Adrenal gland (tissue), 19 donors: ENCODE measurements at places on chromosomes 5 and 9. TPM values are rescaled to one million over a fixed set of nuclear protein-coding genes. Genes with fewer than 3 reads are reported as not detected.

The HACD4 gene
- total RNA-seq, result 9.8 TPM

DNA sequence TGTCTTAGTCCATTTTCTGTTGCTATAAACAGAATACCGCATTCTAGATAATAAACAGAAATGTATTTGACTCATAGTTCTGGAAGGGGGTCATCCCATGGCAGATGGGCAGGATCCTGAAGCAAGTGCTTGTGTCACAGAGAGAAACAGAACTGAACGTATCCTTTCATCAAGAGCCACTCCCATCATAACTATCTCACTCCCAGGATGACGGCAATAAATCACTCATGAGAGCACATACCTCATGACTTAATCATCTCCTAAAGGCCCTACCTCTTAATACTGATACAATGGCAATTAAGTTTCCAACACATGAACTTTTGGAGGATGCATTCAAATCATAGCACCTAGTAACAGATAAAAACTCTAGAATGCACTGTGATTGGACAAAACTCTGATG is 142.9 kb downstream of the CAMK4 start:
- no peak for DNase-seq

DNA sequence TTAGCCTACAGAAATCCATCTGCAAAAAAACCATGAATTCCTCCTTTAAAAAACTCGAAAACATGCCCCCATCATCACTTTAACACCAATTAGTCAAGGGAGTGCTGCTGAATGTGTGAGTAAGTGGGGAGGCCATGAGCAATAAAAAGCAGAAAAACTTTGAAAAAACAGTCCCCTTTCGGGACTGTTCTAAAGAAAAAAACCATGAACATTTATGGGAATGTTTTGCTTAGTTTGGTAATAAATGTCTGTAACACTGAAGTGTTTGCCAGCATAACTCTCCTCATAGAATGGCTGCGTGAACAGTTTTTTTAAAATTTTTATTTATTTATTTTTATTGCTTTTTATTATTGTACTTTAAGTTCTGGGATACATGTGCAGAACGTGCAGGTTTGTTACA is 99.4 kb upstream of the TARS1 start:
- DNase-seq, result no peak

DNA sequence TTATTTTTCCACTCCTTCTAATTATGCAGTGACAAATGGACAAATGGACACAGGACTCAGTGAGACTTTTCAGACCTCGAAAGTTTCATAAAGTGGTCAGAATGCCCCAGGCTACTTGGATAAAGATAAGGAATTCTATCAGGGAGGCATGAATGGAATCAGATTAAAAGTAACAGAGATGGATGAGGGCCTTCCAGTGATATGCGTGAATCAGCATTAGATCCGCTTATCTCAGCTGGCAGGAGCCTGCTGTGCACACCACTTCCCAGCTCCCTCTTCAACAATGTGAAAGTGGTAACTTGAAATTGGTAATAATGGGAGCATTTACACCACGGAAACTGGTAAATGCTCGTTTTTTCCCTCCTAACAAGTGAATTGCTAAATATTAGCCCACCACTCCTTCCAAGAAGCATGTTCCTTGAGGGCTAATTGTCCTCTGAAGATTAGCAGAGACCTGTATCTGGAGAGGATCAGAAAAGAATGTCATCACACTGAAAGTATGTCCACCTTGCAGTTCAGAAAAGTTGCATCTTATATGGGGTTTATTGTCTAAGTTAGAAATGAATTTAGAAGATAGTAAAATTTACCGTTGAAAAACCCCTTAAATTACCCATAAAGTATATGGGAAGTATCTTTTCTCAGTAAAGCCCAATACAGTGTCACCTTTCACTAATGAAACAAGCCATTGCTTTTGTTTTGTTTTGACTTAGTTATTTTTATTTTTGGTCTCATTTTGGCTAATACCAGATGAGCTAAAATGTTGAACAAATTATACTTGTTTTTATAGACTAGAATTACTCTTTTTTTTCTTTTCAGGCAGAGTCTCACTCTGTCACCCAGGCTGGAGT is 125.3 kb downstream of the DPYSL3 start:
- DNase-seq, result no peak

- peak; percentile 82 for DNase-seq
Observed at GRCh38 chr5:147188200-147189108, 46.4 kb upstream of the STK32A start.
